ENCODE measurements at places on chromosomes 6 and 20.
A peak's percentile ranks its signal among the peaks of the same experiment; 100 is the strongest.

DNA sequence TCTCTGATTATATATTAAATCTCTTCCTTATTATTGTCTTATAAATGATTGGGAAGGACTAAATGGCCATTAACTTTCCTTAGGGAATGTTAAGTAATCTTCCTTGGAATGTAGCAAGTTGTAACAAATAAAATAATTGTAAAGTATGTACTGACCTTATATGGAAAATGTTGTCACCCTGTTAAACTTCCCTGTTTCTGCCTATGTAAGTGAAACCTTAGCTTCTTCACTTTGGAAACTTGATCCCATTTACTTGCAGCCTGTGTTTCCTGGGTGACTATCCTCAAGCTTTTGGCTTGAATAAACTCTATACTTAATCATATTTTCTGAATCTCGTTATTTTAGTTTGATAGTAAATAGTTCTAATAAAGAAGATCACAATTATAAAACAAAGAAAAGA, 519.5 kb upstream of the PTCHD4 start:
- no peak for DNase-seq

- no peak for DNase-seq
These were observed 67.1 kb downstream of the EDN1 start for GRCh38 chr6:12356983-12357972.

DNA sequence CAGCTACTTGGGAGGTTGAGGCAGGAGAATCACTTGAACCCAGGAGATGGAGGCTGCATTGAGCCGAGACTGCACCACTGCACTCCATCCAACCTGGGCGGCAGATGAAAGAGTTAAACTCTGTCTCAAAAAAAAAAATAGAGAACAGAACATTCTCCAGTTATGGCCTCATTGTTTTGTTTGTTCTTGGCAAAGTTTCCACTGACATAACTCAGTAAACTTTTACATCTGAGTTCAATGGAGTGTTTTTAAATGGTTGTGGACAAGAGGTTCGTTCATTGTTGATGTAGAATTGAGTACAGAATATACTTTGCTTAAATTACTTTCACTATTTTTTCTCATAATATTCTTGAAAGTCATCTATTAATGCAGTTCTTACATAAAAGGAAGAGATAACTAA, 42.2 kb upstream of the IFNGR1 start:
- DNase-seq = no peak

DNA sequence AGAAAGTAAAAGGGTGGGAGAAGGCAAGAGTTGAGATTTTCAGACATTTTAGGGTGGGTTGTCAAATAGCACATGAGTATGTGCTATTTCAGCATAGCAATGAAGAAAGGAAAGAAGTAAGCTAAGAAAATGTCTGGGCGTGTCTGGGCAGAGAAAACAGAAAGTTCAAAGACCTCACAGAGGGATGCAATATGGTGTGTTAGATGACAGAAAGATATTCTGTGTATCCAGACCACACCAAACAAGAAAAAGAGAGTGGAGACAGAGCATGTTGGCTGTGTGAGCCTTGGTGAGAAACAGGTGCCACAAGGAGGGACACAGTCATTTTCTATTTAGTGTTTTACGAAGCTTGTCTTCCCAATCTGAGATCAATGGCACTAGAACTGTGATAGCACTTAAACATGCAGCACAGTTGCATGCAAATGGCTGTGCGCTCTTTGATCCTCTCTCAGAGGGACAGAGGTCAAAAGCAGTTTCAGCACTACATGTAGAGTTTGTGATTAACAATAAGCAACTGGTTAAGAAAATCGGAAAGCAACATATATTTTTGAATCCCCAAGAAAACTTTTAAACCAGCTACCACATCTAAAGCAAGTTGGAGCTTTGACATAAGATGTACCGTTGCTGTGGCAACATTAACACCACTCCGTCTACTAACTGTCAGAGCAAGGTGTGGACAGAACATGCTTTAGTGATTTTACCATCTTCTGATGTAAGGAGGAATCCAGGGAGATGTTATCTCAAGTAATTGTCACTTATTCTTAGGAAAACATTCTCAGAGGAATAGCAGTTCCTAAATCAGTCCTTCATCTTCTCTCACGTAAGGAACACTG, 515.5 kb upstream of the NOX3 start:
- no peak for DNase-seq

GRCh38 chr20:55472704-55473103, 532.6 kb downstream of the CBLN4 start:
- no peak for DNase-seq

GRCh38 chr20:13790708-13791107, 5.9 kb downstream of the NDUFAF5 start:
- no peak for DNase-seq

GRCh38 chr6:110446405-110446804, 30.0 kb downstream of the SLC22A16 start:
- DNase-seq = no peak

- DNase-seq = no peak
These were observed 93.8 kb upstream of the BCLAF1 start for GRCh38 chr6:136383268-136383937.

GRCh38 chr20:9407805-9408421, 106.5 kb upstream of the LAMP5 start:
- peak; percentile 24 for DNase-seq

- DNase-seq = no peak
These were observed 11.9 kb upstream of the TGM3 start for GRCh38 chr20:2283706-2284423.

DNA sequence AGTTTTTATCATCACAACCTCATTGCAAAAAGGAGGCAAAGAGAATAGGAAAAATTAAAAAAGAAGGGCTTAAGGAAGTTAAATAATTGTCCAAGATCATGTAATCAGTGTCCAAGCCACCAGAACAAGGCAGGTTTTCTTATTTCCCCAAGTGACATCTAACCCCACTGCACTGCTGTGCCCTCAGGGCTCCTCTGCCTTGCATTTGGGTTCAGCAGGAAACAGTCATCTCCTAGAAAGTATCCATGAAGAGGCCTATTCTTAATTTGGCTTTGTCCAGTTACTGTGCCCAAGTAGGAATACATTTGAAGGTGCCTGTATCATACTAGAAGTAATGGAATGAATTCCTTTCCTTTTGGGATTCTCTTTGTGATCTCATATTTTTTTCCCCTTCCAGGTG, 10.5 kb downstream of the TMEM14A start:
- no peak for DNase-seq

GRCh38 chr6:57248311-57248895, 26.3 kb upstream of the RAB23 start:
- no peak for DNase-seq

DNA sequence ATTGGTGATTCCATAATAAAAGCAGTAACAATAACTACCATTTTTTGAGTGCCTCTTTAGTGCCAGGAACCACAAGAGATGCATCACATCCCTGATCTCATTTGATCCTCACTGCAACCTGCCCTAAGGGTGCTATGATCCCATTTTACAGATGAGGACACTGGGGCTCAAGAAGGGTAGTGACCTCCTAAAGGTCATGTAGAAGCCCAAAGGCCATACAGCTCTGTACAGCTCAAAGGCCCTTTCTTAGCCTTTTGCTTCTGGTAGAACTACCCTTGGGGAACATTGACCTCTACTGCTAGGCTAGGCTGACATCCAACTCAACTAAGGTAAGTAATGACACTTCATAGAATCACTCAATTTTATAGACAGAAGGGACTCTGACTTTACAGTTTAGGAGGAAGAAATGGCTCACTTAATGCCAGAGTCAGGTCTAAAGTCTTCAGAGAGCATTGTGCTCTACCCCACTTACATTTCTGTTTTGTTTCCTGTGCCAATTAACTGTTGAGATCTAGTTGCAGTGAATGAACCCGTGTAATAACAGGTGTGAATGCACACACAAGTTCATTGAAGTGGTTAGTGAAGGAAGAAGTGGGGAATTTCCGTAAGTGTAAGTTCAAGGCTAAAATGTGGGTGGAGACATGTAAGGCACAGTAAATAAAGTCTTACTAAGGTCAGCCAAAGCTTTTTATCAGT, 10.7 kb downstream of the SLC9A8 start:
- no peak for DNase-seq

- no peak for DNase-seq
These were observed 7.3 kb downstream of the SIM1 start for GRCh38 chr6:100457311-100457990.

DNA sequence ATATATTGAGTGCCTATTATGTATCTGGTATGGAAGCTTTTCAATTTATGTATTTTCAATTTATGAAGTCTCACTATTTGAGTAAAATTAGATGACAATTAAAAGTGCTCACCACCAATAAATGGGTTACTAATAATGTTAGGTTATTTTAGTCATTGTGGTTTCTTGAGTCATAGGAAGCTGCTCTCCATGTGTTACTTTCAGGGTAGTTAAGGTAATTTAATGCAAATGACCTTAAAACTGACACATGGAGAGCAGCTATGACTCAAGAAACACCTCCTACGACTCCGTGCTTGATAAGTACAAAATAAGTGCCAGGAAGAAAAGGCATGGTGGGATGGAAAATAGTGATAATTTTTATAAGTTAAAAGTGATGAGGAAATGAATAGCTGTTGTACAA, 16.5 kb upstream of the TINAG start:
- DNase-seq = no peak

GRCh38 chr20:9392892-9393857, 121.2 kb upstream of the LAMP5 start:
- DNase-seq = peak; percentile 6

DNA sequence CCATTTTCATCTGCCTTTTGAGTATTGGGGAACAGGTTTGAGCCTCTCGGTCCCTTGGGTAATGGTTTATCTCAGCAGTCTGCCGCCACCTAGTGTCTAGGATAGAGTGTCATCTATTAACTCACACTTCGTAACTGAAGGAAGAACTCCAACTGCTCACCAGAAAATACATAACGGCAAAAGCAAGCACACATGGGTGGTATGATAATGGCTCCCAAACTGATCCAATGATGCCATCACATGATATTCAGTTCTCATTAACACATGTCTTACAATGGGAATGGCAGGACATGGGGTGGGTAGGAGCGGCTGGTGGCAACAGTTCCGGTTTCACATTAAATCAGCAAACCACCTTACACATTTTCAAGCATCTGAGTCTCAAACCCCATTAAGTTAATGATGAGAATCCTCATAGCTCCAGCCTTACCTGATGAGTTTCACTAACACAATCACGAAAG, 110.7 kb upstream of the PHACTR1 start:
- no peak for DNase-seq

All from DMS79 (cell line).